NCI-H748 treated with DMSO at 0.1 percent for 48 hours (cell line): ENCODE measurements at places on chromosomes 12 and 14.

- no peak for DNase-seq
These were observed 6.6 kb downstream of the LDHB start for GRCh38 chr12:21650997-21651396.

DNA sequence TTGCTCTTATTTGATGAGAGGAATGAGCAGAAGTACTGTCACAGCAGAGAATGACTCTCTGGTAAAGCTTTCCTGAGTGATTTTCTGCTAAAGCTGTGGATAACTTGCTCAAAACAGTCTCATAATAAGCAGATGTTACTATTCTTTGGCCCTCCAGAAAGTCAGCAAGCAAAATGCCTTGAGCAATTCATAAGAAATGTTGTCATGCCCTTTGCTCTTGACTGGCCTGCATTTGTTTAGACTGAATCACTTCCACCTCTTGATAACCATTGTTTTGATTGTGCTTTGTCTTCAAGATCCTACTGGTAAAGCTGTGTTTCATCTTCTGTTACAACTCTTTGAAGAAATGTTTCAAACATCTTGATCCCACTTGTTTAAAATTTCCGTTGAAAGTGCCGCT is 457.9 kb upstream of the FOXG1 start:
- no peak for DNase-seq

- peak; percentile 81 for DNase-seq
These were observed 2.0 kb downstream of the FAM177A1 start for GRCh38 chr14:35047976-35048513.

DNA sequence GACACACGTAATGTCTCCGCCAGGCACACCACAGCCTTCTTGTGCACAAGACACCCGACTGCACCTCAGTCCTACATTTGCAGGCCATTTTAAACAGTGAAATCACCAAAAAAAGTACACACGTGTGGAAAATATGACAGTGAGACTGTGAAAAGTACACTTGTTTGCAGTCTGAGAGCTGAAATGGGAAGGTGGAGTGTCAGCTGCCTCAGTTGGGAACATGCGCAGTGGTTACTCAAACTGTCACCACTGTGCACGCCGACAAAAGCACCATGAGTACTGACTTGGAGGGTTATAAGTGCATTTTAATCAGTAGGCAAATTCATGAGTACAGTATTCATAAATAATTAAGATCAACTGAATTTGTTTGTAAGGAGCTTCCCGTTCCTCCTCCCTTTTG is 15.8 kb downstream of the VPS33A start:
- no peak for DNase-seq

GRCh38 chr12:45216230-45216982 is 511 bp downstream of the ANO6 start:
- DNase-seq: peak; percentile 11

DNA sequence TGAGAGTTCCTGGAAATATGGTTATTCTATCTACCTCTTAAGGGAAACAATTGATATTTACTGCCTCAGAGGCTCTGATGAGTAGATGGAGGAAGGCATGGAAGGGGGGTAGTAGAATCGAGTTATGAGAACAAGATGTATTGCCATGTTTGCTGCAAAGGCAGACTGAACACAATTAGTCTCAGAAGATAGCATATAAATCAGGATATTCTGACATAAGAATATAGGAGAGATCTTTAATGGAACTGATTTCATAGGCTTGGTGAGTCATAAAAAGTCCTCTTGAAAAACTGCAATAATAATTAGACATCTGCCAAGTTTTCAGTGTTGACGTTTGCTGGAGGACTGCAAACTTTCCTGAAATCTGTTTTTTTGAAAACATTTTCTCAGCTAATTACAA is 636.1 kb downstream of the TMTC2 start:
- no peak for DNase-seq

GRCh38 chr12:57235017-57235727 is 5.7 kb downstream of the SHMT2 start:
- peak; percentile 67 for DNase-seq

GRCh38 chr12:99695050-99695449 is 47.5 kb downstream of the GARIN6 start:
- DNase-seq: no peak

- no peak for DNase-seq
These were observed 30.7 kb upstream of the MANSC4 start for GRCh38 chr12:27810756-27811155.

GRCh38 chr12:74983917-74984316 is 225.7 kb downstream of the KCNC2 start:
- no peak for DNase-seq

GRCh38 chr14:67853715-67854114 is 34.1 kb downstream of the RAD51B start:
- no peak for DNase-seq

- DNase-seq: no peak
These were observed 50.7 kb downstream of the JAG2 start for GRCh38 chr14:105117710-105118385.

GRCh38 chr14:58428118-58428683 is 682 bp downstream of the KIAA0586 start:
- peak; percentile 71 for DNase-seq

- DNase-seq: no peak
These were observed 148.7 kb downstream of the MDGA2 start for GRCh38 chr14:47526591-47527244.

DNA sequence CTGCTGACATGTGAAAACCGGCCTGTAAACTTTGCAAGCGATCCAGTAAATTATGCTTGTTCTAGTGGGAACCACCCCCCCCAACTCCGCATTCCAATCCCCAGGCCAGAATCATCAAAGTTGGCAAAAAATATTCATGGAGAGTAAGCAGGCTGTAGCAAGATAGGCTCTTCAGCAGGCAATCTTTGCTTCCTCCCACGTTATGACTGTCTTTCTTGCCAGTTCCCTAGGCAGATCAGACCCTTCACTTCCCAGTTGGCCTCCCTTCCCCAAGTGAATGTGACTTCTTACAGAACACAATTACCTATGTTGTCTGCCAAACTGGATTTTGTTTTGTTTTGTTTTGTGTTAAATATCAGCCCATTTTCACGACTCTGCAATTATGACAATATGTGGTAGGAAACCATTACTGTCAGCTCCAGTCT is 1.2 kb upstream of the PTGER2 start:
- no peak for DNase-seq

- DNase-seq: no peak
These were observed 43.5 kb downstream of the PRMT8 start for GRCh38 chr12:3534511-3534910.

- no peak for DNase-seq
These were observed 4.5 kb upstream of the GMFB start for GRCh38 chr14:54493293-54493692.

- DNase-seq: no peak
These were observed 72.9 kb upstream of the FRMD6 start for GRCh38 chr14:51578853-51579252.

DNA sequence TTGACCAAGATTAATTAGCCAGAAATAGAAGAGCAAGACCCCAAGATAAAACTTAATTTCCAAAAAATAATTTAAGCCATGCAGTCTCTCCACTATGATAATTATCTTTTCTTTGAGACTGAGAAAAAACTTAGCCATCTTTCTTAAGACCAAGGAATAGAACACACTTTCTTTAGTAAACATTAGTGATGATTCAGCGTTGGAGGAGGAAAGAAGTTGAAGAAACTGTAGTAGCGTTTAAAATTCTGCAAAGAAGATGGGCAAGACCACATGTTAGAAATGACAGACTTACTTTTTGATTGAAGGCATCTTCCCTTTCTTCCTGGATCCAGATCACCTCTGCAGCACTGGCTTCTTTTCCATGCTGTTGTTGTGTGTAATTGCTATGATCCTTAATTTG is 124.8 kb upstream of the RASSF8 start:
- no peak for DNase-seq

- no peak for DNase-seq
These were observed 4.6 kb upstream of the CACNB3 start for GRCh38 chr12:48813465-48814261.

- no peak for DNase-seq
These were observed 6.0 kb upstream of the IFT81 start for GRCh38 chr12:110117956-110118685.

DNA sequence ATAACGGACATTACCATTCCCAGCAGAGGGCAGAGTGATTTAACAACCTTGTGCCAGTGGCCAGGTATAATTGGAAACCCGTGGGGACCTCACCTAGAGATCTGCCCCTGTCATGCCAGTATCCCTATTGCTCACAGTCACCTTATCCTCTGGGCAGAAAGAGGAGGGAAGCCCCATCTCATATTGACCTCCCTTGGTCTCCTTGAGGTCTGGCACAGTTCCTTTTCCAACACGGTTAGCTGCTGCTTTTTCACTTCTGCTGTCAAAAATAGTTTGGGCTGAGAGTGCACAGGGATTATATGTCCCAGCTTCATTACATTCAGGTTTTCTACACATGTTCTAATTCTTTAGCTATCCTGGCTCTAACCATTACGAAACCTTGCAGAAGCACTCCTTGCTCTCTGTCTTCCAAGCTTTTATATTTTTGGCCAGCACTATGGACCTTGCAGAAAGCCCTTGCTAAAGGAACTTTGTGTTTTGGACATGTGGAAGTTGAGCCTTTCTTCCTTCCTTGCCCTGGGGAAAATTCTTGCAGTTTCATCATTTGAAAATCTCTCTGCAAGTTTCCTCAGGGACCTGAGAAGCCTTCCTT is 111.7 kb upstream of the MIS18BP1 start:
- no peak for DNase-seq

DNA sequence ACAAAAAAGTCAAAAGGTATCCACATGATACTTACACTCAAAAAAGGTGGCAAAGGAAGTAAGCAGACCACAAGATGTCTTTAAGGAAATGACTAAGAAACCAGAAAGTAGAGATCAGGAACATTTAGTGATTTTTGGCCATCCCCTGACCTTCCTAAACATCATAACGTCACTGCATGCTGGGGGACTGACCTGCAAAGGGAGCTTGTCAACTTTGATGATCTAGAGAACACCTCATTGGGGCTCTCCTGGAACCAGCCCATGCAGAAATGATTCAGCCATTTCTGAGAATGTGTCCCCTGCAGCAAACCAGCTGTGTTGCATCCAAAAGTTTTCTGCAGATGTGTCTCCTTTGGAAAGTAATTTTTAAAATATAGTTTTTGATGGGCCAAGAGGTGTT is 152.2 kb upstream of the RASSF8 start:
- no peak for DNase-seq

DNA sequence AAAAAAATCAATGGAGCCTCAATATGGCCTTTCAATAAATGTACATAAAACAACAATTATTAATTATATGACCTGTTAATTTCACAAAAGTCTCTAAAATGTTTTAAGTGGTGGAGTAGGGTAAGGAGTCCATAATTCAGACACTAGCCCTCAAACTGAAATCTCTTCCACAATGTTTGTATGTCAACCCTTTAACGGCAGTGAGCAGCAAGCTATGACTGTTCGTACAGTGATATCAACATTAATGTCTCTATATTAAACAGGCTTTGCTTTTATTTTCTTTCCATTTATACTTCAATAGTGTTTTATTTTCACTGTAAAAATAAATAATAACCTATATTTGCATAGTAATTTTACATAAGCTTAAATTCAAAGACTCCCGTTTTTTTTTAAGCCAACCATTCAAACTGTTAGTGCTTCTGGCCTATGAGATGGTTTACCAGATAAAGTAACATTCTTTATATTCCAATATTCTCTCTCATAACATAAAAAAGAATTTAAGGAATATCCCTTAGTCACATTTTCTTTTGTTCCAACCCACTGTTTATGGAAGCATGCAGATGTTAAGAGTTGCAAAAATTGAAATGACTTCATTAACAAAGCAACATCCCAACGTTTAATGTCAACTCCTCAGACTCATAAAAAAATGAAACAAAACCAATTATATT is 2.3 kb downstream of the CDK17 start:
- DNase-seq: no peak

DNA sequence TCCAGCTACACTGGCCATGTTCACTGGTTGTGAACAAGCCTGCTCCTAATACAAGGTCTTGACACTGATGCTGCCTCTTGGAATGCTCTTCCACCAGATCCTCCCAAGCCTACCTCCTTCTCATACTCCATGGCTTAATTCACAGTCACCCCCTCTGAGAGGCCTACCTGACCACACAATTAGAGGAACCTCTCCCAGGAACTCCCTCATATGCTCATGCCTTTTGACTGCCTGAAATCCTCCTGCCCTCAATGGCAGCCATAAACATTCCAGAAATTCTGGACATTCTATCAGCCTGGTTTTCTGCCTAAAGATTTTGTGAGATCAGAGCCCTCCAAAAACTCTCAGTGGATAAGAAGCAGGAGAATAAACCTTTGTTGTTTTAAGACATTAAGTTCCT is 340.2 kb downstream of the C12orf75 start:
- DNase-seq: no peak

DNA sequence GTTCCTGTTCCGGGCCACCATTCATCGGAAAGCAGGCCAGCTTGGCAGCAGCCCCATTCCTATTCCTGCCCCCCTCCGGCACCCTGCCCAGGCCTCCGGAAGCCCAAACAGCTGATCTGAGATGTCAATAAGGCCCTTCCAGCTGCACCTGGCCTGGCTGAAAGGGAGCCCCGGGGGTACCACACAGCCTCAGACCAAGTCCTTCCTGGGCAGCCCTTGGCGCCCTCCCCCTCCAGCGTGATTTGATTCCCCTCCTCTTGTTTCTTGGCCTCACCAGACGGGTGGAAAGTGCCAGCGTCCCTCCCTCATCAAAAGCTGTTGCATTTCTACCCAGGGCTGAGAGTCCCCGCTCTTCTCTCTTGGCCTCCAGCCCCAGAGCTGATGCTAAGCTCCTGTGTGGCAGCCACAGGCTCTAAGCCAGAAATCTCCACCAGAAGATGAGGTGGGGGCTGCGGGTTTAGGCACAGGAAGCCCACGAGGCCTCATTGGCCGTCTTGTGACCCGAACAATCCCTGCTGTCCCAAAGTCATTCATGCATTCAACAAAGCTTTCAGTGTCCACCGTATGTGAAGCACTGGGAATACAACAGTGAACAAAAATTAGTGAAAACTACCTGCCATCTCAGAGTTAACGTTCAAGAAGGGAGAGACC is 215.4 kb downstream of the SLC41A2 start:
- DNase-seq: no peak

DNA sequence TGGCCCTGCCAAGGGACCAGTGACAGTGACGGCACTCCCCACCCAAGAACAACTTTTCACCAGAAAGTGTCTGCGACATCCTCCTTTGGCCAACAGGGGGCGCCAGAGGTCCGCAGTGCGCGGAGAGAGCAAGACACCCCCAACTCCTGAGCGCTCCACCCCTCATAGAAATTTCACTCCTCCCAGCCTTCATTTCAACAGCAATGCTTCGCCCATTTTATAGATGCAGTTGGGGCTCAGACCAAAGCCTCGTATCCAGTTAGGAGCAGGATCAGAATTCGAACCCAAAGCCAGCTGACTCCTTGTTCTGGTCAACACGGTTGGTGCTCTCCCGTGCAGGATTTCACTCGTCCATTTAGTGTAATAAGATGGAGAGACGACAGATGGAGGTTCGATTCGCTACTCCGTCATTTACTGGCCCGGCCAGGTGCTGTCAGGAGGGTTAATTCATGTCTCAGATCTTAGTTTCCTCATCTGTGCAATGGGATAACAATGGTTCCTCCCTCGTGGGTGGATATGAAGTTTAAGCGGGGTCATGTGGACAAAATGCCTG is 2.4 kb upstream of the POP5 start:
- DNase-seq: peak; percentile 44

GRCh38 chr14:68250927-68251768 is 431.6 kb downstream of the RAD51B start:
- no peak for DNase-seq
